ENCODE measurements at places on chromosomes 13 and 19.

DNA sequence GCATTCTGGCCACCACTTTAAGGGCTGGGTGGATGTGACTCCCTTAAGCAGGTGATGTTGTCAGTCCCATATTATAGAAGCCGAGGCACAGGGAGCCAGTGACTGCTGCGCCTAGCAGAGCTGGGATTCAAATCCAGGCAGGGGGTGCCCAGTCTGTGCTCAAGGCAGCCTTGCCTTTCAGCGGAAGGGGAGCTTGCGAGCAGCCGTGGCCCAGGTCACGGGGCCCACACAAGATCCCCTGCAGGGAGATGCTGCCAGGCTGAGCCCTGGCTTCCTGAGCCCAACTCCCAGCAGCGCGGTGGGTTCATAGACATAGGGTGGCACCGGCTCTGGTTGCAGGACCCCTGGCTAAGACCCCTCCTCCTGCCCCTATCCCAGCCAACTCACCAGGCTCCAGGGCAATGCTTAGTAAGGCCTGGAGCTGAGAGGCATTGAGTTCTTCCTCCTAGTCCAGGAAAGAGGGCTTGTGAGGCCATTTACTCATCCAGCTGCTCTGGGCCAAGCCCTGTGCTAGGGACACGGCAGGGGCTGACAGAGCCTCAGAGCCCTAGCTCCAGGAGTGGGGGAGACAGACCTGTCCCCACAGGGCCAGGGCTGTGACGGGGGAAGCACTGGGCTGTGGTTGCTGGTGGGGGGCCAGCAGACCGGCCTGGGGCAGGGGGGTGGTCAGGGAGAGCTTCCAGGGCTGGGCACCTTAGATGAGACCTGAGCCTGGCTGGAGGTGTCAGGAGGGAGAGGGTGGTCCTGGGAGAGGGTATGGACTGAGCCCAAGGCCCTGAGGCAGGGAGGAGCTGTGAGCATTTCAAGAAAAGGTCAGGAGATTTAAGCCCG is 9.6 kb downstream of the CAPN12 start:
- no peak for DNase-seq

DNA sequence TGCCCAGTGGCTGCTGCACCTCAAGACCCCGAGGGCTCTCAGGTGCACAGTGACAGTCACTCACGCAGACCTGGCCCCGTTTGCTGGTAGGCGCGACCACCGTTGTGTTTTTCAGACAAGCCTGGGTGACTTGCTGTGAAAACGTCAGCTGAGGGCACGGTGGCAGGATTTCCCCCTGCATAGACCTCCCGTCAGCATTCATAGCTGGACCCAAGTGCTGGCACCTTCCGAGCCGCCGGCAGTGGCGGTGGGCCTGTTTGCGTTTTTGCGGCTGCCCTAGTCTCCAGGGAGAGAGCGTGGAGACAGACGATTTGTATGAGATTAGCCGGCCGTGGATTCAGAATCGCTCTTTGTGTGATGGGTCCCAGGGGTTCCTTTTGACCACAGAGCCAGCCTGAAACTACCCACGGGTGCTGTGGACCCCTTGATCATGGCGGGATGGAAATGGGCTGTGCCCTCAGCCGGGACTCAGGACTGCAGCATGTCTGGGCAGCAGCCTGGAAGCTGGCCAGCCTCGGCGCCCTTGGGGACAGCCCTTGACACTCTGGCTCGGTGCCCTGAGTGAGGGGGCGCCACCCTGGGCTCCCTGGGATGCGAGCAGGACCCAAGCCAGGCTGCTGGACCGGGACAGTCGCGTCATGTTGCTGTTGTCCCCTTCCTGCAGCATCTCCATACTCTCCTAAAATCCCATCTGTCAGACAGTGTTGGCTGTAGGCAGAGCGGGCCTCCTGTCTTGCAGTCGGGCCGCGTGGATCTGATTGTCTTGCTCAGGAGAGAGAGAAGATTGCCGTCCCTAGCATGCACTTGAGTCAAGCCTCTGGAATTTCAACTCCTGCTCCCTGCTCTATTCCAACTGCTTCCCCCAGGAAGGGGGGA is 8.6 kb downstream of the KDM4B start:
- peak; percentile 58 for DNase-seq

- DNase-seq: no peak
Observed at GRCh38 chr19:7699417-7700401, 2.2 kb downstream of the FCER2 start.

DNA sequence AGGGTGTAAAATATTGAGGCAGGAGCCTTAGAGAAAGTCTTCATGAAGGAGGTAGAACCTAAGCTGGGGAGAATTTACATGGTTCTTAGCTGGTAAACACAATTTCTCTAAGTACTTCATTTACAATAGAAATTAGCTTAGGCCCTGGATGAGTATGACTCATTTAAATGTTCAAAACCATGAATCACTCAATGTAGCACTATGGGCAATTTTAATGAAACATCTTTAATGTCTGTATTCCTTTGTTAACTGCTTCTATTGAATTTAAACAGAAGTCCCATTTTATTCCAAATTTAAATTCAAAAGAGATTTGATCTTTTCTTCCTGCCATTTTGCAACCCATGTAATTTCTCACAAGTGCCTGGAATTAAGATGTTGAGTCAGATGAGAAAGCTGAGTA is 252.1 kb downstream of the RFC3 start:
- no peak for DNase-seq

- no peak for DNase-seq
Observed at GRCh38 chr13:46523972-46524752, 28.8 kb upstream of the LRCH1 start.

DNA sequence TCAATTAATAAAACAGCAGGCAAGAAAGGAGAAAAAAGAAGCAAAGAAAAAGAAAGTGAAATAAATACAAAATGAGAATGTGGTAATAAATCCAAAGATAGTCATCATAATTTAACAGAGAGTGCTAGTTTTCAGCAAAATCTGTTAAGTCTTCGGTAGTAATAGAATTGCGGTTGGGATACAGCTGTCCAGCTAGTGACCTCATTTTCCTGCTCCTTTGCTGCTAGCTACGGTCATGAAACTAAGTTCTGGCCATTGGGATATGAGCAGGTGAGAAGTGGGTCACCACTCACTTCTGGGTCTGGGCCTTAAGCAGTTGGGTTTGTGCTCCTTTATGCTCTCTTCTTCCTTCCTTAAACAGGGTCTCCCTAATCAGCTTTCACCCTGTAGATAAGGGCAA is 11.7 kb upstream of the DGKH start:
- no peak for DNase-seq

- peak; percentile 4 for DNase-seq
Observed at GRCh38 chr19:31338069-31338776, 11.0 kb downstream of the TSHZ3 start.

GRCh38 chr13:73556902-73557301 is 498.1 kb downstream of the KLF5 start:
- DNase-seq: no peak

DNA sequence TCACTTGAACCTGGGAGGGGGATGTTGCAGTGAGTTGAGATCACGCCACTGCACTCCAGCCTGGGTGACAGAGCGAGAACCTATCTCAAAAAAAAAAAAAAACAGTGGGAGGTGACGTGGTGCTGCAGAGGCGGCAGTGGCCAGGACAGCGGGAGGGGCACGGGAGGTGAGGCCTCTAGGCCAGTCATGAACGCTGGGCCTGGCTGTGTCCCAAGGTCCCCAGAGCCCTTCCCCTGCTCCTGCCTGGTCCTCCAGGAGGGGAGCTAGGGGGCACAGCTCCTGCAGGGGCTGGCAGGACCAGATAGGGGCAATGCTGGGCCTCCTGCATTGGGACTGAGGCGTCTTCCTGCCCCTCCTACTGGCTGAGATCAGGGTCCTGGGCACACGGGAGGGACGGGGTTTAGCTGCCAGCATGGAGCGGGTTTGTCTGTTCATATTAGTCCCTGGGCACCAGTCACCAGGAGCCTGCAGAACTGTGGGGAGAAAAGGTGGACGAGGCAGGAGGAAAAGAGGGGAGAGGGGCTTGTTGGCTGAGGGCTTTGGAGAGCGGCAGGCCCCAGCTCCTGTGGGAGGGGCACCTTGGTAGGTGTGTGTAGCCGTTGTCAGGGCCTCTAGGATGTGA is 4.5 kb downstream of the MAP2K7 start:
- no peak for DNase-seq

- no peak for DNase-seq
Observed at GRCh38 chr13:67318398-67318797, 88.3 kb upstream of the PCDH9 start.

DNA sequence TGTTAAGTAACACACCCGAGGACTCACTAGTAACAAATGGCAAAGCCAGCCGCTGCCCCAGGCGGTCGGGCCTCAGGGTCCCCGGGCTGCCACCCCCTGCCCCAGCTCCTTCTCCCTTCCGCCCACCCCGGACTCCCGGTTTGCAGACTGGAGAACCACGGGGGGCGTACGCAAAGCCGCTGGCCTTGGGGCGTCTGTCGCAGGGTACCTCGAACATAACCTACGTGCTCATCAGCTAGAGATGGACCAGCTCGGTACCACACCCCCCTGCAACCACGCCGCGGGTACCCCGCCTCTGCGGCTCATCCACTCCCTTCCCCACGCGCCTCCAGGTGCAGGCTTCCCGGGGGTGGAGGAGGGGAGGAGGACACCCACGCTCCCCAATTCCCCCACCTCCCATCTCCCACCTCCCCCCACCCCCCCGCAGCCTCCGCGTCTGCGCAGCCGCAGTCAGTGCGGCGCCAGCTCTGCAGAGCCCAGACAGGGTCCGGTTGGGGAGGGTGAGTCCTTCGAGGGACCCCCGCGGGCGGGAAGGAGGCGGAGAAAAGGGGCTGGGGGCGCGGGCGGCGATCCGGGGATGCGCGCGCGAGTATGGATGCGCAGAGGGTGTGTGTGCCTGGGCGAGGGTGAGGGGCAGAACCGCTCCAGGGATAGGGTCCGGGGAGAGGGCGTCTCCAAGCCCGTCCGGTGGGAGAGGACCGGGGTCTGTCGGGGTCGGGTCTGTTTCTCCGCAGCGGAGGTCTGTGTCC is at the start of gene SMIM17:
Gene SMIM17 (plus strand): TSS at position 449 of the 749 bp plus-strand sequence. CDS start 2,509 bp downstream, outside the sequence.
- DNase-seq: no peak

- DNase-seq: no peak
Observed at GRCh38 chr13:44159633-44160279, 213.9 kb upstream of the SERP2 start.

DNA sequence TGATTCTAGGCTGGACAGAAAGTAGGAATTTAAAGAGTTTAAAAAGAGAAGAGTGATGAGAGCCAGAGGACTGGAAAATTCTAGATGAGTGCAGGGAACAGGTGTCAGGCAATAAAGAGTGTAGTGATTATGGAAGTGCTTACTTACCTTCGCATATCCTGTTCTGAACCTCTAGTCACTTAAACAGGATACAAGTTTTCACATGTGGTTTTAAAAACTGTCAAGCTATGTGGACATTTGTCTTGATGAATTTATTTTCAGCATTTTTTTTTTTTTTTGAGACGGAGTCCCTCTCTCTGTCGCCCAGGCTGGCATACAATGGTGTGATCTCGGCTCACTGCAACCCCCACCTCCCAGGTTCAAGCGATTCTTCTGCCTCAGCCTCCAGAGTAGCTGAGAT is 34.3 kb upstream of the IL17D start:
- no peak for DNase-seq

DNA sequence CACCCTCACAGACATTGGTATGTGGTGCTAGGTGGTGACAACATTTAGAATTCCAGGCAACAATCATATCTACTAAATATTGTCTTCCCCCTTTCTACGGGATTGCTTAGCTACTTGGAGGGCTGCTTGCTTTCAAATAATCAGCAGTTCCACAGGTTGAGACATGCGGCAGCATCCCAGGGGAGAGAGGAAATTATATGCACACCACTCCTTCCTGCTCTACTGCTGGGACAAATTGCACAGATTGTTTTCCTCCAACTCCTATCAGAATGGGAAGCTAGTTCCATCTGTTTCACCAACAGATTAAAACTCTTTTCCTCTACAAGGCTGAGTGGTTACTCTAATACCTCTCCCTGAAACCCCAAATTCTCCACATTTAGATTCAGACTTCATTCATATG is 275.4 kb downstream of the DNAJC15 start:
- DNase-seq: no peak

DNA sequence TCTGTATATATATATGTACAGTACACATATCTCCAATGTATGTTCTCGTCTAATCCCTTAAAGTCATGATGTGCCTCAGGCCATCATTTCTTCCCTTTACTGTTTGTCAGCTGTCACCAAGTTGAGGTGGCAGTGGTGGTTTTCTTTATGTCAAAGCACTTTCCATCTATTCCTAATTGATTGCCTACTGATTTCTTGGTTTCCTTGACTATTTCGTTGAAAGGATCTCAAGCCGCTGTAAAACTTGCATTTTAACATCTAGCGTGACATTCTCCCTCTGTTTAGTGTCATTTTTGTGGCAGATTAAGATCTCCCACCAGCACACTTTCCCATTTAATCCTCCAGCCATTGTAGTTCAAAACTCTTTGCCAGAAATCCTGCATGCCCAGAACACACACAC is 25.0 kb upstream of the SPART start:
- DNase-seq: no peak
